Left cardiac atrium (tissue), 4 donors: ENCODE measurements at places on chromosomes 12 and 14. TPM values are rescaled to one million over a fixed set of nuclear protein-coding genes. Genes with fewer than 3 reads are reported as not detected.

CACNA1C gene
- total RNA-seq, result 127 TPM

MGAT4C gene
- total RNA-seq, result 4.9 TPM

CLEC4C gene
- total RNA-seq, result not detected

GLS2 gene
- total RNA-seq, result 0.35 TPM

SCYL2 gene
- 30.3 TPM for total RNA-seq

MYH6 gene
- total RNA-seq, result 10,415 TPM

SLC2A14 gene
- 1.3 TPM for total RNA-seq

TPPP2 gene
- total RNA-seq, result 1.6 TPM

MIP gene
- 0.50 TPM for total RNA-seq

CEP170B gene
- 12.4 TPM for total RNA-seq

C12orf50 gene
- not detected for total RNA-seq

SIX4 gene
- total RNA-seq, result 3.3 TPM

TULP3 gene
- 12.5 TPM for total RNA-seq

TOMM20L gene
- not detected for total RNA-seq

IL23A gene
- total RNA-seq, result not detected

CD27 gene
- total RNA-seq, result 0.35 TPM

PRH2 gene
- total RNA-seq, result not detected

FBLN5 gene
- 121 TPM for total RNA-seq

CGRRF1 gene
- total RNA-seq, result 20.1 TPM

TMEM63C gene
- not detected for total RNA-seq

GZMB gene
- total RNA-seq, result 0.73 TPM

RAD9B gene
- total RNA-seq, result 2.6 TPM

OR6C6 gene
- total RNA-seq, result not detected

RIC8B gene
- 16.0 TPM for total RNA-seq

CCDC197 gene
- total RNA-seq, result not detected

KCNA1 gene
- not detected for total RNA-seq

GLIPR1L1 gene
- not detected for total RNA-seq

GLT8D2 gene
- total RNA-seq, result 7.5 TPM
